ENCODE measurements at places on chromosomes 2 and 18.

DNA sequence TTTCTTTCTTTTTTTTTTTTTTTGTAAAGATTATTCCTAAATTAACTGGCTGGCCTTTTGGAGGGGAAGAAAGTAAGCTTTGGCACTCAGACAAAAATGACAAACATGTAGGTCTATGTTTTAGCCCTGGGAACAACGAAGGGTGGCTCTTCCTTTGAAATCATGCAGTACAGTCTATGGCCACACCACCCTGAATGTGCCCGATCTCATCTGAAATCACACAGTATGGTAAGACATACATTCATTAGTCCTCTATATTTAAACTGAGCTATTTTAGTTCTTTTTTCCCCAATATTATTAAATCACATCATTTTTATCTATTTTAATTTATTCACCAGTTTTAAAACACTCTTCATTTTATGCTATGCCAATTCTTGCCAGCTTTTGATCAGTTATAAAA lies 48.2 kb downstream of the PLA2R1 start:
- DNase-seq = no peak

GRCh38 chr2:184524551-184525382 lies 73.6 kb upstream of the ZNF804A start:
- DNase-seq = no peak

DNA sequence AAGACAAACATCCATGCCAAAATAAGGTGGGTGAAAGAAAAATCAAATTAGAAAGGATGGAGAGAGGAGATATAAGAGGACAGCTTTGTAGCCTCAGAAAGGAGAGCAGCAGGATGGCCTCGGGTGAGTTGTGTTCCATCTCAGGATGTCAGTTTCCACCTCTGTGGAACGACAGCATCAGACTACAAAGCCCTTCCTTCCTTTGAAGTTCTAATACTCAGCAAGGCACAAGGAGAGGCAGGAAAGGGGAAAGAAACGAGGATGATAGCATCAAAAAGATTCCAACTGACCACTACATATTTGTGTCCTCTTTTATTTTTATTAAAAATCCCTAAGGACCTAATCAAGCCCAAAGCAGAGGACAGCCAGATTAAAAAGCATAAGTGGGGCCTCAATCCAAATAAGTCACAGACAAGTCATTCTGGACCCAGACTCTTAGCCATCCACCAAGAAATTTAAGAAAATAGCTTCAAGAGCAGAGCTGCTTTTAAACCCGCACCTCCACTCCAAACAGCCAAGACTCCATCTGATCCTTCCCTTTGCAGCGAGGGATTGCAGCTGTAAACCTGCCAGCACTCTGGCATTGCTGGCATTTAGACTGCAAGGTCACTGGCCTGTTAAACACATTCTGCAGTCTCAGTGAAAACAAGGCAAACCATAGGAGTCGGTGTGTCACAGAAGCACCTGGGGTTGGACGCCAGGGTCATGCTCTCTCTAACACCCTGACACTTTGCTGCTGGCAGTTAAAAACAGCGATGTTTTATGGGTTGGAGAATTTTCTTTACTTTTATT lies 314.5 kb upstream of the CHAC2 start:
- DNase-seq = peak; percentile 36

DNA sequence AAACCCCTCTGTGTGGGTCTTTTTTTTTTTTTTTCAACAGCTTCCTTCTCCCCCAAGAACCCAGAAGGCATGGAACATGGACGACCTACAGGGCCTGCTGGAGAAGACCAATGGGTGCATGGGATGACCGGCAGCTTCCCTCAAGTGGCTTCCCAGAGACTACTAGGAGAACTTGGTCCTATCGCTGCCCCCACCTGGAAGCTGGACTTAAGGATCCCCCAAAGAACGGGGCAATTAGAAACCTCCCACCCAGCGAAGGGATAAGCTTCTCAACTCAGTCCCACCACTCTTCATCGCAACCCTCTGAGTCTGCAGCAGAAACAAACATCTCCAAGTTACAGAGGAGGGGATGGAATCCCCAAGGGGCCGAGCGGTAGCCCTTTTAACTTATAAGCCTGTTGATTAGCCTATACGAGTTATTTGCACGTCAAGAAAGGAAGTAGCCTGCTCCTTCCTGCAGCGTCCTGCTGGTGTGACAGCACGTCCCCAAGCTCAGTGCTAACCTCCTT lies 1.4 kb downstream of the ACTR1B start:
- no peak for DNase-seq

DNA sequence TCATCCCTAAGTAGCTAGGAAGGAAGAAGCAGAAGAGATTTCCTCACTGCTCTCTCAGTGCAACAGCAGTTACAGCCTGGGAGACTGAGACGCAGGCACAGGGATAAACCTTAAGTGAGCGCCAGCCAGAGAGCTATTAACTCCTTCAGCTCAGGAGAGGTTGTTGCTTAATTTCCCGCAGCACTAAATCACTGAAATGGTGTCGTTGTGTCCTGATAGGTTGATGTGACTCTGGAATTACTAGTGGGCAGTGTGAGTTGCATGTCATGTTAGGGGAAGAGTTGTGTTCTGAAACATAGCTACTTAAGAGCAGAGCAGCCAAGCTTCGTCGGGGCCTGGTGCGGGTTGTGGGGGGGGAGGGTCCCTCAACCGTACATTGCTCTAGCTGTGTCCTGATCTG lies 225.8 kb downstream of the NAPG start:
- no peak for DNase-seq

- no peak for DNase-seq
Measured at GRCh38 chr18:48733643-48734253, 194.9 kb downstream of the CTIF start.
